ENCODE measurements at places on chromosomes 4 and X.
A peak's percentile ranks its signal among the peaks of the same experiment; 100 is the strongest.

DNA sequence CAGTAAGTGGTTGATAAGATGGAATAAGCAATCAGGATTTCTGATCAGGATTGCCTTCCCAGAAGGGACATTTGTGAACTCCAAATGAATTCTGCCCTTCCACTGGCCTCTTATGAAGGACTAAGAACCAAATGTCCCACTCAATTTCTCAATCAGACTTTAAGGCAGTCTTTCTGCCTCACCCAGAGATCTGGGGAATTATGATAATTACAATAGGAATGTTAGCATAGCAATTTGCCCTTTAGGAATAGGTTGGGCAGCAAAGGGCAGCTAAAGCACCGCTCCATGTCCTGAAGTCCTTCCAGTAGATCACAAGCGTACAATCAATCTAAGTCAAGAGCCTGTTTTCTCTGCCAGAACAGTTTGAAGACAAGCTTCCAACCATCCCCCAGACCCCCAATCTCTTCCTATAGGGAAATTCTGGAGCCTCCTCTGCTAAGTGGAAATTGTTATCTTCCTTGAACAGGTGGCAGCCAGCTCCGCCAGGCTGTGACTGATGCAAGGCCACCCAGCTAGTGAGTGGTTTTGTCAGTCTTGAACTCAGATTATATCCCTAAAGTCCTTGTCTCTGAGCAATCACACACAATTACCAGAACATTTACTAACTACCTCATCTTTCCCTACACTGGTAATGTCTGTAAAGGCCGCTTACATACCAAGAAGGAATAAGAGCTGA lies 18.6 kb downstream of the NKX3-2 start:
- no peak for DNase-seq

DNA sequence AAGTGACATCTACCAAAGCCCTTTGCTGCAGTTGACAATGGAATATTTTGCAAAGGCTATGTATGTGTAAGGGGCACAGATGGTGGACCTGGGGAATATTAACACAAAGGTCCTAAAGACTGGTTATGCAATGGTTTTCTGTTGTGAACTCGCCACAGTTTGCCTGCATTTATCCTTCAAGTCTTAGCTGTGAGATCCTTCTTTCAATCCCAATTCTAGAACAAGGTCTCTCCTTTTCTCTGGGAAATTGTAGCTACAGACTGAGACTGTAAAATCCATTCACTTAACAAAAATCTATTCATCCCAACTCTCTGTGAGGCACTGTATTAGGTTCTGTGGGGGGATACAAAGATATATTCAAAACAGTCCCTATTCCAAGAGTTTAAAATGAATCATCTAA lies 250.4 kb downstream of the GPM6A start:
- no peak for DNase-seq

- no peak for DNase-seq
These were observed 47.1 kb downstream of the ARHGAP10 start for GRCh38 chr4:147778942-147779341.

DNA sequence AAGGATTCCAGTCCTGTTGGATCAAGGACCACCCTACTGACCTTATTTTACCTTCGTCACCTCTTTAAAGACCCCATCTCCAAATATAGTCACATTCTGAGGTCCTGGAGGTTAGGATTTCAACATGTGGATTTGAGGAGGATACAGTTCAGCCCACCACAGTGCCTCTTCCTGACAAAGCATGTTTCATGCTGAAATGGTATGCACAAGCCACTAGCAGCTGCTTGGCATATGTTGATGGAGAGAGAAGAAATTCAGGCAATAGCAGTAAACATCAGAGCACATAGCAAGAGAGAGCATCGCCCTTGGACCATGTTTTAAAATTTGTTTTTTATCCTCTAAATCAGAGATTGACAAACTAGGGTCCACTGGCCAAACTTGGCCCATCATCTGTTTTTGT lies 172.1 kb downstream of the PRKX start:
- DNase-seq, result no peak

GRCh38 chr4:165326831-165327210 lies 648 bp upstream of the MSMO1 start:
- DNase-seq, result peak; percentile 29

DNA sequence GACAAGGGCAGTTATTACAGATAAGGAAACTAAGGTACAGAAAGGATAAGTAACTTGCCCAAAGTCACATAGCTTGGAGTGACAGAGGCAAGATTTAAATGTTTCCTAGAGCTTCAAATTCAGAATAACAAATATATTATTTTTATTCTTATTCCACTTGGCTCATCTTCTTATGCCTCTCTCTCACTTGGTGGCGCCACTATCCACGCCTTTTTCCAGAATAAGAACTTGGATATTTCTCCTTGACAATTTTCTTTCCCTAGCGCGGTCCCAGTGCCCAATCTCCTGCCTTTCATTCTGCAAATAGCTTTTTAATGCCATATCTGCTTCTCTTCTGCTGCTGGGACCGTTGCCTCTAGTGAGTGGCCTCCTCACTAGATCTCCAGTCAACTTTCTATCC lies 78.5 kb downstream of the MSN start:
- DNase-seq, result no peak

DNA sequence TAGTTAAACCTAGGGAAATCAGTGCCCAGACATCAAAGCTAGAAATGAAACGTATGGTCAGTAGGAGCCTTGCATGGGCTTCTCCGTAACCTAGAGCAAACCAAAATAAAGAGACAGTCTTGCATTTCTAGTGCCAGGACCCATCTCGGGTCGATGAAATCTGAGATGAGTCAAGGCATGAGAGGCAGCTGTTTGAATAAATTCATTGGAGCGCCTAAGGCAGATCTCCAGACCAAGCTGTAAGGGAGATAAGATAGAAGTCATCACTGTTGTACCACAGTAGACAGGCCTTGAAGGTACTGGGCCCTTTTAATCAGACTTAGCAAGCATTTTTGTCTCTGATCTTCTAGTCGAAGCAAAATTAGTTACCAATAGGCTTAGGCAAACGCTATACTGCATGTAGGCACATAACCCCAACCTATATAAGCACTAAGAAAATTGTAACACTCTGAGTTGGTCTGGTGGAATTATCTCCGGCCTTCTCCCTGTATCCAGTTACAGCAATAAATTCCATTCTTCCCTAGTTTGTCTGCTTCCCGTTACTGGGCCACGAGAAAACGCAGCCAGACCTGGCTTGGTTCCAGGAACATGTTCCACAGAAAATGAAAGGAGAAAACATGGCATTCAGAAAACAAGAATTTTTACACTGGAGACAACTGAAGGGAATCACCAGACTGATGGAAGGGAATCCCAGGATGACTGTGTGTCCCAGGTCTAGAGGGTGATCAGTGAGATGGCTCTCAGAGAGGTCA lies 21.1 kb upstream of the PAPSS1 start:
- DNase-seq, result no peak

DNA sequence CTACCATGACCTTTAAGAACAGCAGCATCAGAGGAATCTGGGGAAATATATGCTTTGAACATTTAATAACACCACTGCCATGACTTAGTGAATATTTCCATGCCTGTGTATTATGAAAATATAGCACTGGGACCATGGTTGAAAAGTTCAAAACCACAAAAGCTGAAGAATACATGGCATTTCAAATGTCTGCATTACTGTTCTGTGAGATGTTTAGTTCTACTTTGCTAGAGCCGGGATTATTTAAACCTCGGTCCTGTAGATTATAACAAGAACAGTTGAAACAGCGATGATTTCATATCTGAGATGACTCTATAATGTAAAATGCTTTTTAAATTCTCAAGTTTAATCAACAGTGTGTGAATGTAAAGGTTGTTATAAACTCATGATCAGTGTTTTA lies 126.7 kb upstream of the AGA start:
- DNase-seq, result no peak

- DNase-seq, result no peak
These were observed 1.1 kb downstream of the PLXNA3 start for GRCh38 chrX:154458954-154459778.

DNA sequence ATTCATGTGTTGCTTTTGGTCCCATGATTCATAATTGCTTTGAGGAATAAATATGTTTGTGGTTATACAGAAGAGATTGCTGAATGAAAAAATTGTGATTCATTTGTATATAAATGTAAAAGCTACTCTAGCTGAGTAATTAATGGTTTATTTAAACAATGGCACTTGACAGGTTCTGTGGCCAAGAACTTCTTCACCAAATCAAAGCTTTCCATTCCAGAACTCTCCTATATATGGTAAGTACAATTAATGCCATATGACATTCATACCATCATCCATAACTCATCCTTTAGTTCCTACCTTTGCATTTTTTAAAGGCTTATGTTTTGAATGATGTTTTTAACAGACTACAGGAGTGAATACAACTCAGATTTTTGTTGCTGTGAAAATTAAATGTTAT lies 105.8 kb downstream of the REPS2 start:
- no peak for DNase-seq

DNA sequence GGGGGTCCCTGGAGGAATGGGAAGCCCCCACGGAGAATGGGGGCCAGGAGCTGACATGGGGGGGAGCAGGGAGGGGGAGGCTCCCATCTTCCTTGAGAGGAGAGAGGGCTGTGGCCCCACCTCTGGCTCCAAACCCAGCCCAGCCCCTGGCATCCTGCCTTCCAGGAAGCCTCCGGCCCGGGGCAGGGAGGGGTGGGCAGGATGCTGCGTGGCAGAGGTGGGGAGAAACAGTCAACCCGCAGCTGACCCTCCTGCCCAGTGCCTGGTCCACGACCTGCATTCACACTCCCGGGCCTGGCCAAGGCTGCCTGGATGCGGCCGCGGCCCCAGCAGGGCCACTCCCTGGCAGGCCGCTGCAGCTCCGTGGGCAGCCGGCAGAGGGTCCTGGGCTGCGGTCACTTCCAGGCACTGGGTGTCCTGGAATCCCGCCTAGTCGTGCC lies 39.0 kb downstream of the CPLX1 start:
- DNase-seq, result no peak

DNA sequence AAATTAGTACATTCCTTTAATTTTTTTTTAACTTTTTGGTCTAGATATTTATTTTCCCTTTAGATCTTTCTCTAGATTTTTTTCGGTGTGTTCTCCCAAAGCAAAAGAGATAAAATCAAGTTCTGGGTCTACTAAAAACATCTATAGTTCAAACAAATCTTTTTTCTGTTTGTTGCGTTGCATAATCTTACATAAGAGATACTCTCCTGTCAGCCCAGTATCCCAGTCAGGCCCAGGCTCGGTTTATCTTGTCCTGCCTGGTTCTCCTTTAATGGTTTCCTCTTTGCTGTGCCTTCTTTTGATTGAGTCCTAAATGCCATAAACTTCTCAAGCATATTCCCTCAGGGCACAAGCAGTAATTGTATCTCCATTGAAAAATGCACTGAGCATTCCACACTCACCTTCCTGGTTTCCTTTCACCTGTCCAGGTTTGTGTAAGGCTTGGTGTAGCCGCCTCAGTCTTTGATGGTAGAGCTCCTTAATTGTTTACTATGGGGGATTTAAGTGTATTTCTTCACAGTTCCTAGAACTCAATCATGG lies 104.9 kb downstream of the TMEM131L start:
- DNase-seq, result no peak

- no peak for DNase-seq
These were observed 24.3 kb downstream of the HMX1 start for GRCh38 chr4:8847331-8847730.

DNA sequence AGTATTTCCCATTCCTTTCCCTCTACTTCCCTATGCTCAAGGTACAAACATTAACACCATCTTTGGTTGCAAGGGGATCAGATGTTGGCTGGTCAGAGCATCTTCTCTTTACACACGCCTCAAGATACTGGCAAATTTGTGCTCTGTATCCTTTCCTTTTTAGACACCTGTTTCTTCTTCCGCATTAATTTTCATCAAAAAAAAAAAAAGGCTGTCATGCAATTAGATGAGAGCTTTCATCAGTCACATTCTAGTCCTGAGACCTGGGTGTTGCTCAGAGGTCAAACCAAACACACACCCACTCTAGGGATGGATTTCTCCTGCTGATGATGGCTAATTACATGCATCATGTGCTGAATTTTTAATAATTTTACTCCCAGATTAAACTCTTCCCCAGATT lies 2.0 kb downstream of the RELL1 start:
- DNase-seq, result no peak

DNA sequence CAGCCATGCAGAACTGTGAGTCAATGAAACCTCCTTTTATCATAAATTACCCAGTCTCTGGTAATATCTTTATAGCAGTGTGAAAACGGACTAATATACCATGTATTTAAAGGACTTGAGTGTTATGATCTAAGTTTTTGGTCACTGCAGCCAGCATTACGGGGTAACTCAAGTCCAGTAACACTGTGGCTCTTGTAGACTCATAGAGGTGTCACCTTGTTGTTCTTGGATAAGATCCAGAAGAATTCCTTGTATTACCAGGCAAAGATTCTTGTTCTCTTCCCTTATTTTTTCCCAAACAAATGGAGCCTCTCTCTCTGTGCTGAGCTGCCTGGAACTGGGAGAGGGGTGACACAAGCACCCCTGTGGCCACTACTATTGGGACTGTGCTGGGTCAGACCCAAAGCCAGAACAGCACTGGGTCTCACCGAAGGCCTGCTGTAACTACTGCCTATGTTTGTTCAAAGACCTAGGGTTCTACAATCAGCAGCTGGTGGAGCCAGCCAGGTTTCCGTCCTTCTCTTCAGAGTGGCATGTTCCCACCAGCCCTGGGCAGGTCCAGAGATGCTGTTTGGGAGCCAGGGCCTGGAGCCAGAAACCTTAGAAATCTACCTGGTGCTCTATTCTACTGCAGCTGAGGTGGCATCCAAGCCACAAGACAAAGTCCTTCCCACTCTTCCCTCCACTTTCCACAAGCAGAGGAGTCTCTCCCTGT lies 43.7 kb upstream of the MED14 start:
- no peak for DNase-seq

DNA sequence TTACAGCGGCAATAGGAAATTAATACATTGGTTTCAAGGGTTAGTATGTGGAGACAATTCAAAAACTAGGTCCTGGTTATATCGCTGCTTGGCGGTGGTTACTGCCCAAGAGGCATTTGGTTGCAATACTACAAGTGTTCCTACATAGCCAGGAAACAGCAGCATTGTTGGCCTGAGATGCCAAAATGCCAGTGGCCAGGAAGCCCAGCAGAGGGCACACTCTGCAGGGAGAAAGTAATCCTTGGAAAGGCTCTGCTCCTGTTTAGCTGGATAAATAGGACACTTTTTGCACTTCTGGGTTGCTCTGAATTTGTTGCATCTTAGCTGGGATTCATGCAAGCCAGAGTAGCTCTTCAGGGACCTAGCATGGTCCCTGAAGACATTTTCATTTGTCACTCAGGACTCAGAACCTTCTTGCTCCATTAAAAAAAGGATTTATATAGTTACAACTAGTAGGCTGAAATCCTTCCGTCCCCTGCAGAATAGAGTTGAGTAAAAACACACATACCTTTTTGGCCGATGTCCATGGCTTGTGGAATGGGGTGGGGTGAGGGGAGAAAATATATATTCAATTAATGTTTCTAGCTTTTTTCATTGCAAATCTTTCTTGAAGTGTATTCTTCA lies 8.1 kb upstream of the GPR119 start:
- no peak for DNase-seq

- no peak for DNase-seq
These were observed 32.0 kb upstream of the RPS3A start for GRCh38 chr4:151067316-151067970.

GRCh38 chr4:53671757-53672156 lies 80.5 kb upstream of the LNX1 start:
- no peak for DNase-seq
